Thyroid gland (tissue), 4 donors: ENCODE measurements at places on chromosomes 11 and 22. TPM values are rescaled to one million over a fixed set of nuclear protein-coding genes. Genes with fewer than 3 reads are reported as not detected.

Gene CADM1
- total RNA-seq, result 89.9 TPM

Gene ELMOD1
- not detected for total RNA-seq

Gene APOA4
- total RNA-seq, result not detected

Gene ANO9
- total RNA-seq, result 3.7 TPM

Gene SIPA1
- total RNA-seq, result 19.2 TPM

Gene CARNS1
- total RNA-seq, result 3.8 TPM

Gene LRP4
- total RNA-seq, result 6.3 TPM

Gene TNNT3
- total RNA-seq, result 2.6 TPM

Gene SLC3A2
- 171 TPM for total RNA-seq

Gene ALX4
- total RNA-seq, result not detected

Gene MUC2
- not detected for total RNA-seq

Gene SCARF2
- total RNA-seq, result 20.4 TPM

GRCh38 chr22:39360242-39360641 lies 10.5 kb downstream of the SYNGR1 start:
- peaks cover 5% of the 10 kb centered on the region for H3K4me1 ChIP-seq
- no peak for DNase-seq
- no peaks in the 10 kb centered on the region for H3K36me3 ChIP-seq
- H3K27me3 ChIP-seq, result no peaks in the 10 kb centered on the region
- no peak overlapping the region for H3K4me3 ChIP-seq
- no peak overlapping the region for H3K27ac ChIP-seq

GRCh38 chr11:398826-399225 lies 4.8 kb downstream of the PKP3 start:
- DNase-seq, result no peak
- no peak overlapping the region for H3K27ac ChIP-seq
- no peak overlapping the region for H3K4me3 ChIP-seq
- H3K27me3 ChIP-seq, result no peaks in the 10 kb centered on the region
- H3K4me1 ChIP-seq, result peaks cover 10% of the 10 kb centered on the region
- H3K36me3 ChIP-seq, result no peaks in the 10 kb centered on the region

- peaks cover 15% of the 10 kb centered on the region for H3K4me1 ChIP-seq
- no peaks in the 10 kb centered on the region for H3K36me3 ChIP-seq
- peak overlapping the region; percentile 37 for H3K27ac ChIP-seq
- DNase-seq, result no peak
- H3K4me3 ChIP-seq, result no peak overlapping the region
These were observed 31.0 kb downstream of the PACS1 start for GRCh38 chr11:66101066-66101464.

DNA sequence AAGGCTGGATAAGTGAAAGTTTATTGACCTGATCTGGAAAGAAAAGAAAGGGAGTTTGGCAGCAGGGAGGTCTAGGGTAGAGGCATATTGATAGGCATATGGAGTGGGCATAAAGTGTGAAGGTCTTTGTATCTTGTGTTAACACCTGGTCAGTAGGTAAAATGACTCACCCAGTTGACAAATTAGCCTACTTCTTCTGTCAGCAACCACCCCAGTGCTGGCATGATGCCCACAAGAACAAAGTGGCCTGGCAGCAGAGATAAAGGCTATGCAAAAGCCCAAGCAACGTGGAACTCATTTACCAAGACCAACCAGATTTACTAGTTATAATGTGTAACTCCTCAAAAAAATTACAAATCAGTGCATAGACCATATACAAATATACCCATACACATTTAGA lies 4.9 kb downstream of the OR10A3 start:
- H3K36me3 ChIP-seq, result no peaks in the 10 kb centered on the region
- H3K27ac ChIP-seq, result no peak overlapping the region
- no peaks in the 10 kb centered on the region for H3K27me3 ChIP-seq
- DNase-seq, result no peak

DNA sequence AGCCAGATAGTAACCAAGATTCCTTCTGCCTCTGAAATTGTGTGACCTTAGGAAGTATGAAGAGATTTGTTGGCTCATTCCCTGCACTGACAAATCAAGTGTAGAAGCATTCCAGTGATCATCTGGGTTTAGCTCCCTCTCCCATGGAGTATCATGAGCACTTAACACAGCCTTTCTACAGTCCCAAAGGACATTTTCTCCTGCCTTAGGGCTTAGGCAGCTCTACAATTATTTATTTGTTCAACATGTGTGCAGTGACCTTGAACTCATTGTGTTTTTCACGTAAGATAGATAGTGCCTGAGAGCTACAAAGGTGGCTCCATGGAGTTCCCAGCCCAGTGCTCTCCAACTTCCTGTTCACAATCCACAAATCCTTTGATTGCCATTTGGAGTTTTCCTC lies 94.8 kb upstream of the FAT3 start:
- no peak for DNase-seq
- no peaks in the 10 kb centered on the region for H3K4me1 ChIP-seq
- no peaks in the 10 kb centered on the region for H3K36me3 ChIP-seq
- H3K27ac ChIP-seq, result no peak overlapping the region
- H3K4me3 ChIP-seq, result no peak overlapping the region

GRCh38 chr11:96015906-96016565 lies 92.1 kb upstream of the MTMR2 start:
- H3K27ac ChIP-seq, result no peak overlapping the region
- DNase-seq, result no peak
- H3K27me3 ChIP-seq, result no peaks in the 10 kb centered on the region
- no peaks in the 10 kb centered on the region for H3K36me3 ChIP-seq
- H3K4me3 ChIP-seq, result no peak overlapping the region

- H3K4me1 ChIP-seq, result peaks cover 54% of the 10 kb centered on the region
- no peaks in the 10 kb centered on the region for H3K27me3 ChIP-seq
- H3K27ac ChIP-seq, result peak overlapping the region; percentile 53
- no peak for DNase-seq
- no peaks in the 10 kb centered on the region for H3K36me3 ChIP-seq
- H3K4me3 ChIP-seq, result no peak overlapping the region
These were observed 3.9 kb downstream of the PACSIN2 start for GRCh38 chr22:43011079-43011478.

GRCh38 chr11:44426958-44427357 lies 117.0 kb upstream of the ALX4 start:
- no peaks in the 10 kb centered on the region for H3K36me3 ChIP-seq
- no peak overlapping the region for H3K4me3 ChIP-seq
- H3K4me1 ChIP-seq, result no peaks in the 10 kb centered on the region
- no peak for DNase-seq
- no peak overlapping the region for H3K27ac ChIP-seq

GRCh38 chr11:94636388-94636949 lies 69.3 kb downstream of the PIWIL4 start:
- no peaks in the 10 kb centered on the region for H3K27me3 ChIP-seq
- H3K4me1 ChIP-seq, result no peaks in the 10 kb centered on the region
- no peak overlapping the region for H3K4me3 ChIP-seq

DNA sequence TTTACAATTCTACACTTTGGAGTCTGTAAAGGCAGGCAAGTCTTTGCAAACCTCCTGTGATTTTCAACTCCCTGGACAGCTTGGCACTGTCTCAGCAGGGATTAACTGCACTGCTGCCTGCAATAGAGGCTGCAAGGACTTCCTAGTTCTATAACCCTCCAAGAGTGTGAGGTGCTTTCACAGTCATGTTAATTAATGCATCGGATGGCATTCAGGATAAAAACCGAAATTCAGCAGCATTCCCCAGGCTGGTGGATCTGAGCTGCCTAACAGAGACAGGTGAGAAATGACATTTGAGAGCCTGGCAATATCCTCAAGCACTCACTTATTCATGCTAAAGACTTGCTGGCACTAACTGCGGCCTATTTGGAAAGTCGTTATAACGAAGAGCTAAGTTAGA lies 85.0 kb downstream of the LARGE1 start:
- no peaks in the 10 kb centered on the region for H3K27me3 ChIP-seq
- no peak overlapping the region for H3K4me3 ChIP-seq
- no peak overlapping the region for H3K27ac ChIP-seq
- no peaks in the 10 kb centered on the region for H3K4me1 ChIP-seq

DNA sequence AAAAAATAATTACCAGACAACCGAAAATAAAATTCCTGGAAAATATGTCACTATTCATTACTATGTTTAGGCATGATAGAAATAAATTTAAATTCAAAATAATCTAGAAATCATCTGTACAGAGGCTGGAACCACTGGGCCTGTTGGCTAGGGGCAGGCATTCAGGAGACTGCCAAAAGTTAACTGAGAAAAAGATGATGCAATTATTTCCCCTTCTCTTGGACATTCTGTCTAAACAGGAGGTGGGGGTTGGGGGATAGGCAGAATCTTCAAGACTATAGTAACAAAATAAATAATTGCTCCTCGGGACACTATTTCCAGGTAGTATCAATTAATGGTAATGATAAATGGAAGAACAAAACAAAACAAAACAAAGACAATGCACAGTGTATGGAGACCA lies 14.1 kb downstream of the BTBD10 start:
- DNase-seq, result no peak
- H3K27me3 ChIP-seq, result no peaks in the 10 kb centered on the region
- H3K4me1 ChIP-seq, result peaks cover 9% of the 10 kb centered on the region
- no peaks in the 10 kb centered on the region for H3K36me3 ChIP-seq
- H3K4me3 ChIP-seq, result no peak overlapping the region
- H3K27ac ChIP-seq, result no peak overlapping the region

- H3K4me3 ChIP-seq, result no peak overlapping the region
- DNase-seq, result no peak
- H3K27me3 ChIP-seq, result no peaks in the 10 kb centered on the region
- no peaks in the 10 kb centered on the region for H3K36me3 ChIP-seq
- peaks cover 11% of the 10 kb centered on the region for H3K4me1 ChIP-seq
These were observed 9.3 kb upstream of the ADAMTS15 start for GRCh38 chr11:130439160-130439519.

DNA sequence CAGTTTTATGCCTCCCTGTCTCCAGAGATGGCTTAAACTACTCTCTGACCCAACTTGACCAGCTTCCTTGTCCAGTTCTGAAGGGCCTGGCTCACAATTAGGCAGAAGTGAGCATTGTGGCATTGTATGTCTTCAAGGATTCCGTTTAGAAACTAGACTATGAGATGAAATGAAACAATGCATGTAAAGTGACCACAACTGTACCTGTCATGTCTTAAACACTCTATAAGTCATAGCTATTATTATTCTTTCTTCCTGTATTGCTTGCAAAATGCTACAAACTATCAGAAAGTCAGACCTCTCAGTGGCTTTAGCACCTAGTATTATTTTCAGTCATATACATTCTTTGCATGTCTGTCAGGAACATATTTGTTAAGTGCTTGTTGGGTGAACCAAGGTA lies 127.9 kb upstream of the MTMR2 start:
- DNase-seq, result no peak
- H3K4me3 ChIP-seq, result no peak overlapping the region
- H3K36me3 ChIP-seq, result no peaks in the 10 kb centered on the region
- no peaks in the 10 kb centered on the region for H3K27me3 ChIP-seq

GRCh38 chr22:42747701-42748513 lies 27.2 kb upstream of the A4GALT start:
- H3K36me3 ChIP-seq, result no peaks in the 10 kb centered on the region
- DNase-seq, result no peak
- no peaks in the 10 kb centered on the region for H3K27me3 ChIP-seq
- H3K4me3 ChIP-seq, result no peak overlapping the region
